Fibroblast of upper back skin (primary cell): ENCODE measurements at places on chromosomes 1 and 21.

GRCh38 chr1:204647114-204647804, 38.3 kb downstream of the LRRN2 start:
- peak; percentile 67 for DNase-seq

GRCh38 chr1:33349081-33349759, 28.3 kb upstream of the A3GALT2 start:
- no peak for DNase-seq

- DNase-seq: no peak
These were observed 1000.6 kb upstream of the PRMT6 start for GRCh38 chr1:106055855-106056254.

- no peak for DNase-seq
These were observed 6.3 kb upstream of the IL20 start for GRCh38 chr1:206859082-206859521.

DNA sequence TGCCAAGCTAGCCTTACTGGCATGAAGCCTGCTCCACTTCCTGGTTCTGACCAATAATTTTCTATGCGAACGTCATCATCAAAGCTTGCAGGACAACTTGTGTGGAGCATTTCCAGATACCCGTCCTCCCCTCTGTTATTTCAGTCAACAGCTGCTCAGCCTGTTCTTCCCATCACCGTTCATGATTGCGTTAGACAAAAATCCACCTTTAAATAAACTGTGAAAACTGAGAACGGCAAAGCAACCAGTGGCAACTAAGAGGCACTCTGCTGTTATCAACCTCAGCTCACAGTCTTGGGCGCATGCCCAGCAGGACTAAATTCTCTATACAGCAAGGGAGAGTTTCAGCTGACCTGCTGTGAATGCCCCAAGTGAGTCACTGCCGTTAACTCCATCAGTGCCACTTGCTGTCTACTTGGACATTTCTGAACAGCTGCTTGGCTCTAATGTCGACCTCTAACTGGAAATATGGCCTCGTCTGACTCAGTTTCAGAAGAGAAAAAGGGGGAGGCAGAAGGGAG, 207.4 kb upstream of the RUNX1 start:
- DNase-seq: peak; percentile 99

GRCh38 chr1:244454412-244454811, 2.7 kb upstream of the ADSS2 start:
- DNase-seq: no peak
